ENCODE measurements at places on chromosomes 6 and 20. TPM values are rescaled to one million over a fixed set of nuclear protein-coding genes. Genes with fewer than 3 reads are reported as not detected.

SEMG1 gene
- total RNA-seq = not detected

BANF2 gene
- total RNA-seq = not detected

PRSS16 gene
- total RNA-seq = not detected

C6orf15 gene
- not detected for total RNA-seq

TCP11 gene
- total RNA-seq = 0.13 TPM

All from aortic smooth muscle cell (primary cell).